ENCODE measurements at places on chromosomes 5 and 9. TPM values are rescaled to one million over a fixed set of nuclear protein-coding genes. Genes with fewer than 3 reads are reported as not detected.

- no peak for DNase-seq
These were observed at the start of gene ESM1 for GRCh38 chr5:54985301-54986268. ESM1 (minus strand) TSS chr5:54985593; CDS start chr5:54985517, 76 bp downstream.

GRCh38 chr5:88021141-88021540 is 247.5 kb downstream of the TMEM161B start:
- no peak for DNase-seq

DNA sequence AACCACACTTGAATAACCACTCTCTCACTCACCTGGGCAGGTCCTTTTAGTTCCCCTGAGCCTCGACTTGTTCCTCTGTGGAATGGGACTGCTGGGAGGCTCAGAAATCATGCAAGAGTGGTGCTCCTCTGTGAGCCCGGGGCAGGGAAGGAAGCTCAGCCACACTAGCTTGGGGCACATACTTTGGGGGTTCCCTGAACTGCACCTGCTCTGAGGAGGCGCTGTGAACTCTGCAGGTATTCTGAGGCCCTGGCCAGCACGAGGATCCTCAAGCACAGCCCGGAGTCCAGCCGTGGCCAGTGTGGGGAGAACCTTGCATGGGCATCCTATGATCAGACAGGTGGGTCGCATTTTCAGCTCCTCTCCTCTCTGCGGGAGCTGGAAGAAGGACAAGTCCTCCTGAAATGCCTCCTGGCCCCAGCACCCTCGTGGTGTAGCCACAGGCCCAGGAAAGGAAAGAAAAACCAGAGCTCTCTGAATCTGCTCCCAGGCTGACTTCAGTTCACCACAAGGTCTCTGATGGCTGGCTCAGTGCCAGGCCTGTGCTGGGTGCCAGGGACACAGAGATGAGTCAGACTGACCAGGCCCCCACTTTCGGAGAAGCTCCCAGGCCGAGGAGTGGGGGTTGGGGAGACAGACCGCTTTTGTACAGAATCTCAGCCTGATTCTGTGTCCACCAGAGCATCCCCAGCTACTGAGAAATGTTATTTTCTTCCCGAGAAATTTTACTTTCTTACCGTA is 11.9 kb downstream of the GLIPR2 start:
- DNase-seq: peak; percentile 90

- peak; percentile 92 for DNase-seq
These were observed 4.5 kb downstream of the RNF208 start for GRCh38 chr9:137217276-137218211.

DNA sequence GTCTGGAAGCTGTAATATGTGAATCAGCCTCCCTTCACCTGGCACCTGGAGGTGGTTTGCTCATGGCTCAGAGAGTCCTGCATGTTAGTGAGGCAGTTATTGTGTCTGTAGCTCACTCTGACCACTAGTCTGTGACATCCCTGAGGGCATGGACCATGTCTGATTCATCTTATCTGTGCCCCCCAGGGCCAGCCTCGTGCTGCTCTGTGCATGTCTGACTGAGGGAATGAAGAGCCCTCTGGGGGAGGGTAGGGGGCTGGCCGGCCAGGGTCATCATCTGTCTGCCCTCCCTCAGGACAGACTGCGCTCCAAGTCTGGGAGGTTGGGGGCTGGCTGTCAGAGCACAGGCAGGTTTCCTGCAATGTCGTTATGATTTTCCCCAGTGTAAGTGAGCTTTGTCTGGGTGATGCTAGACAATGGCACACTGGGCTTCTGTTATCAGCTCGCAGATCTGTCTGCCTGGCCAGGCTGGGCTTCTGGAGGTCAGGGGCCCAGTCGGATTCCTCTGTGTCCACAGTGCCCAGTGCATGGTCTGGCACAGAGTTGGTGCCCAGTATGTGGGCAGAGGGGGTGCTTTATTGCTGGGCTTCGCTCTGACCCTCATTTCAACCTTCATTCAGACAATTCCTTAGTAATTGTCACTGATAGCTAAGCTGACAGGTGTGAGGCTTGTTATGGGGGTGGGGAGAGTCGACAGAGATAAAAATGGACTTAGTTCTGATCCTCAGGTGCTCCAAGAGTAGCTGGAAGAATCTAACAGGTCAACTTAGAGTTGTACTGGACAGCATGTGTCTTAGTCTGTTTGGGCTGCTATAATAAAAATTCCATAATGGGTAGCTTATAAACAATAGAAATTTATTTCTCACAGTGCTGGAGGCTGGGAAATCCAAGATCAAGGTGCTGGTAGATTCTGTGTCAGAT is 85.7 kb upstream of the SHB start:
- no peak for DNase-seq

The PCDHGB5 gene
- 4.0 TPM for total RNA-seq

The SLC2A6 gene
- total RNA-seq: 1.6 TPM

The PCDHA7 gene
- 0.27 TPM for total RNA-seq

The PNPLA7 gene
- total RNA-seq: 22.4 TPM

The MLANA gene
- total RNA-seq: not detected

The FGFR4 gene
- total RNA-seq: 43.3 TPM

The CCDC107 gene
- 33.1 TPM for total RNA-seq

The TOR1B gene
- total RNA-seq: 41.7 TPM

The HSDL2 gene
- 54.4 TPM for total RNA-seq
